OCI-LY7 (cell line): ENCODE measurements at places on chromosomes 6 and 20. TPM values are rescaled to one million over a fixed set of nuclear protein-coding genes. Genes with fewer than 3 reads are reported as not detected.

GRCh38 chr20:38766071-38766470 lies 17.8 kb downstream of the ACTR5 start:
- no peak for DNase-seq

GRCh38 chr6:156807795-156808194 lies 30.6 kb downstream of the ARID1B start:
- no peak for DNase-seq

MYBL2 gene
- total RNA-seq, result 450 and 472 TPM in 2 replicates

GRCh38 chr6:17165383-17165782 lies 63.5 kb downstream of the STMND1 start:
- DNase-seq, result no peak

IL17F gene
- not detected in 2 replicates for total RNA-seq

SAMD5 gene
- not detected in 2 replicates for total RNA-seq

DNA sequence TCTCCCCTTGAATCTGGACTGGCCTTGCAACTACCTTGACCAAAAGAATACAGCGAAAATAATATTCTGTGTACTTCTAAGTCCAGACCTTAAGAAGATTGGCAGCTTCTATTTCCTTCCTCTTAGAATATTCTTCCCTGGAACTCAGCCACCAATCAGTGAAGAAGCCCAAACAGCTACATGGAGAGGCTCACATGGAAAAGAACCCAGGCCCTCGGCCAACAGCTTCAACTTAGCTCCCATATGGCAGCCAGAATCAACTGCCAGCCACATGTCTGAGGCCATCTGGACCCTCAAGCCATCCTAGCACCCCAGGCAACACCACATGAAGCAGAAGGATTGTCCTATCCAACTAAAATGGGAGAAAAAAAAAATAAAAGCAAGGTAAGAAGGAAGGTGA lies 178.8 kb downstream of the IBTK start:
- no peak for DNase-seq

GRCh38 chr6:41489120-41489851 lies 56.9 kb upstream of the FOXP4 start:
- no peak for DNase-seq

DNA sequence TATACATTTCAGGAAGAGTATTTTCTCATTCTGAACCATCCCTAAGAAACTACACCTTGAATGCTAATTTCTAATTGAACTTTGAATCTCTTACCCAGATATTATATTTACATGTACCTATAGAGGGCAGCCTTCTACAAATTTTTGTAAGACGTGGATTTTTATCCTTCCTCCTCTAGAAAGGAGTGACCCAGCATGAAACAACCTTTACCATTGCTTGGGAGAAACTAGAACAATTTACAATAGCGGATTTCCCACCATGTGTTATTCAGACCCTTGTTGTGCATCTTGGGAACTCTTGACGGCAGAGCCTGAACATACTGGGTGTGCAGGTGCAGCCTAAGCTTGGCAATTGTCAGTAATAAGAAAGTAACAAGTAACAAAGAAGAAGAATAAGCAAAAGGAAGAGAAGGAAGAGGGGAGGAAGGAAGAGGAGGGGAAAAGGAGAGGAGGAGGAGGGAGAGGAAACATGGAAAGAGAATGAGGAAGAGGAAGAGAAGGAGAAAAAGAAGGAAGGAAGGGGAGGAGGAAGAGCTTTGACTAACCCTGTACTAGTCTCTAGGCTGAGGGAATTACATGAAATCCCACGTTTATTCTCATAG lies 10.8 kb upstream of the TAAR1 start:
- DNase-seq, result peak; percentile 80

TMEM181 gene
- 11.9 and 12.5 TPM in 2 replicates for total RNA-seq

GRCh38 chr6:25612666-25613065 lies 39.3 kb upstream of the SCGN start:
- DNase-seq, result no peak

LY6G5C gene
- 2.5 and 3.5 TPM in 2 replicates for total RNA-seq

GRCh38 chr6:119768201-119768600 lies 418.6 kb upstream of the MAN1A1 start:
- DNase-seq, result no peak

AGPAT1 gene
- total RNA-seq, result 28.1 and 30.1 TPM in 2 replicates

GRCh38 chr6:109013656-109014305 lies 80.9 kb downstream of the SESN1 start:
- DNase-seq, result no peak

- DNase-seq, result peak; percentile 78
These were observed 1.3 kb downstream of the MAPK14 start for GRCh38 chr6:36028877-36029324.

DNA sequence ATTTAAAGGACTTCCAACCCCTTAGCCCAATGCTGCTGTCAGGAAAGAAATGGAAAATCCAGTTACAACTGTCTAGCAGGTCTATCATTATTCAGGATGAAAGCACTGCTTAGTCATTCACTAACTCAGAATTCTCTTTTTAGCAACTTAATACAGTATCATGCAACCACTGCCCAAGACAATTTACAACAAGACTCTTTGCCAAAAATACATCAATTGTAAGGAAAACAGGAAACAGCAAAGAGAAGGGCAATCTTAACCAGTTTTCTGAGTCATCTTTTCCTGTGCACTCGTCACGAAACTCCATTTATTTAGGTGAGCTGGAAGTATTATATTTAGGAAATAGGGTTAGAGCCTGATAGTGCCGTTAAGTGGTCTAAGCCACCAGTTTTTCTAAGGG lies 1197.7 kb upstream of the CITED2 start:
- no peak for DNase-seq

GRCh38 chr6:128455959-128456358 lies 64.4 kb downstream of the PTPRK start:
- DNase-seq, result no peak

MEP1A gene
- not detected in 2 replicates for total RNA-seq

NOX3 gene
- not detected in 2 replicates for total RNA-seq

BTBD9 gene
- total RNA-seq, result 7.3 and 10.8 TPM in 2 replicates

DNA sequence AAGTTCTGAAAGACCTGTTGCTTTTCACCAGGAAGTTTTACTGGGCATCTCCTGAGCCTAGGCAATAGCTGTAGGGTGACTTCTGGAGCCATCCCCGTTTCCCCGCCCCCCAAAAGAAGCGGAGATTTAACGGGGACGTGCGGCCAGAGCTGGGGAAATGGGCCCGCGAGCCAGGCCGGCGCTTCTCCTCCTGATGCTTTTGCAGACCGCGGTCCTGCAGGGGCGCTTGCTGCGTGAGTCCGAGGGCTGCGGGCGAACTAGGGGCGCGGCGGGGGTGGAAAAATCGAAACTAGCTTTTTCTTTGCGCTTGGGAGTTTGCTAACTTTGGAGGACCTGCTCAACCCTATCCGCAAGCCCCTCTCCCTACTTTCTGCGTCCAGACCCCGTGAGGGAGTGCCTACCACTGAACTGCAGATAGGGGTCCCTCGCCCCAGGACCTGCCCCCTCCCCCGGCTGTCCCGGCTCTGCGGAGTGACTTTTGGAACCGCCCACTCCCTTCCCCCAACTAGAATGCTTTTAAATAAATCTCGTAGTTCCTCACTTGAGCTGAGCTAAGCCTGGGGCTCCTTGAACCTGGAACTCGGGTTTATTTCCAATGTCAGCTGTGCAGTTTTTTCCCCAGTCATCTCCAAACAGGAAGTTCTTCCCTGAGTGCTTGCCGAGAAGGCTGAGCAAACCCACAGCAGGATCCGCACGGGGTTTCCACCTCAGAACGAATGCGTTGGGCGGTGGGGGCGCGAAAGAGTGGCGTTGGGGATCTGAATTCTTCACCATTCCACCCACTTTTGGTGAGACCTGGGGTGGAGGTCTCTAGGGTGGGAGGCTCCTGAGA lies at the start of gene HFE:
TSS of gene HFE (plus strand) at position 146 of the 832 bp plus-strand sequence. CDS start at position 158, 12 bp downstream.
- DNase-seq, result peak; percentile 31

EFCAB8 gene
- total RNA-seq, result not detected in 2 replicates

- no peak for DNase-seq
These were observed 11.5 kb downstream of the LPIN3 start for GRCh38 chr20:41352106-41352505.

DNA sequence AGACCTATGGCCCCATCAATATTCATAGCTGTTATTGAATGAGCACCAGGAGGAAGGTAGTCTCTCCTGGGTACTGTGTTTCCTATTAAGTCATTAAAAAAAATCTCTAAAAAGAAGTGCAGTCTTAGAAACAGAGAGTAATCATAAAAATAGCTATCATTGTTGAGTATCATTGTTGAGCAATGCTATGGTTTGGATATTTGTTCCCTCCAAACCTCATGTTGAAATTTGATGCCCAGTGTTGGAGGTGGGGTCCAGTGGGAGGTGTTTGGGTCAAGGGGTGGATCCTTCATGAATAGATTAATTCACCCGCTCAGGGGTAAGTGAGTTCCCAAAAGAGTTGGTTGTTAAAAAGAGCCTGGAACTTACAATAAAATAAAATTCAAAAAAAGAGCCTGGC lies 88.1 kb upstream of the IYD start:
- no peak for DNase-seq

- DNase-seq, result no peak
These were observed 134.7 kb downstream of the AIG1 start for GRCh38 chr6:143195349-143195845.

DNA sequence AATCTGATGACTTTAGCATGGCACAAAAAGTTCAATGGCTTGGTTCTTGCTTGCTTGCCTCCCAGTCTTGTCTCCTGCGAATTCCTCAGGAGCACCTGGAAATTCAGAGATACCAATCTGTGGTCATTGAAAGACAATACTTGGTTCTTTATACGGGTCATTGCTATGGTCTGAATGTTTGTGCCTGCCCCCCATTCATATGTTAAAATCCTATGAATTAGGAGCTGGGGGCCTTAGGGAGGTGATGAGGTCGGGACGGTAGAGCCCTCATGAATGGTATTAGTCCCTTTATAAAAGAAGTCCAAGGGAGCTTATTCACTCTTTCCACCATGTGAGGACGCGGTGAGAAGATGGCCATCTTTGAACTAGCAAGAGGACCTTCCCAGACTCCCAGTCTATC lies 721.8 kb downstream of the UTRN start:
- DNase-seq, result no peak

TREM2 gene
- not detected in 2 replicates for total RNA-seq

- no peak for DNase-seq
These were observed 202.6 kb downstream of the TRDN start for GRCh38 chr6:123434186-123434585.

GRCh38 chr6:25485821-25486534 lies 166.0 kb upstream of the SCGN start:
- DNase-seq, result no peak

TUBB1 gene
- 0.11 and 0.13 TPM in 2 replicates for total RNA-seq

- DNase-seq, result no peak
These were observed 789.8 kb upstream of the MAP3K7 start for GRCh38 chr6:91376686-91377085.

DNA sequence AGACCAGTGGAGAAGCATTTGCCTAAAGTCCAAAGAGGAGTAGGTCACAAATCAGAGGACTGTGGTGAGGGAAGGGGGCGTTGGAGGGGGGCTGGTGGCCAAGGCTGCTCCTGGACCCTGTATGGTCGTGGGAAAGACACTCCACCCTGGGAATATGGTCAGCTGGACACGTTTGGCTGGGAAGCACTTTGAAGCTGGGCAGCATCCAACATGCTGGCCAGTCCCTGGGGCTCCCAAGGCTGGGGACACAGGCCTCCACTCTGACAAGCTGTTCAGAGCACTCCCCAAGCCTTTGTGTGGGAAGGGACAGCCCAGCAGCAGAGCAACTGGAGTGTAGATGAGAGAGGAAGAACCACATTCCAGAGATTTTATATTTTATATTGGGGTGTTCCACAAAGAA lies 203.2 kb downstream of the ANKRD60 start:
- no peak for DNase-seq

- DNase-seq, result peak; percentile 7
These were observed 52.8 kb upstream of the FILIP1 start for GRCh38 chr6:75546381-75546780.

GRCh38 chr6:27295301-27296079 lies 16.6 kb downstream of the POM121L2 start:
- DNase-seq, result no peak

DNA sequence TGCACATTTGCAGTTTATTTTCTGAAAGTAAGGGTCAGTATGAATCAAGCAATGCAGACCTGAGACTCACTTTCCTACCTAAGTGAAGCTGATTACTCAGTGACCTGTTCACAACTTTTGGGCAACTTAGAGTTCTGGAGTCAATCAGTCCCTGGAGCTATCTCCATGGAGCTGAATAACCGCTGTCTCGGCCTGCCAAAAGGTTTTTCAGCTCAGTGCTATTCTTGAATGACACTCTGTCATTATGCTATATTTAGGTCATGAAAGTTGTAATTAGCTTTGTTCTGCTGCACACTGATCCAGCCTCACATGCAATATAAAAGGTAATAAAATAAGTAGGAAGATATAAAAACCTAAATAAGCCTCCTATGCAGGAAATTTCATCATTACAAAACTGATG lies 356.0 kb downstream of the BMP2 start:
- no peak for DNase-seq

DNA sequence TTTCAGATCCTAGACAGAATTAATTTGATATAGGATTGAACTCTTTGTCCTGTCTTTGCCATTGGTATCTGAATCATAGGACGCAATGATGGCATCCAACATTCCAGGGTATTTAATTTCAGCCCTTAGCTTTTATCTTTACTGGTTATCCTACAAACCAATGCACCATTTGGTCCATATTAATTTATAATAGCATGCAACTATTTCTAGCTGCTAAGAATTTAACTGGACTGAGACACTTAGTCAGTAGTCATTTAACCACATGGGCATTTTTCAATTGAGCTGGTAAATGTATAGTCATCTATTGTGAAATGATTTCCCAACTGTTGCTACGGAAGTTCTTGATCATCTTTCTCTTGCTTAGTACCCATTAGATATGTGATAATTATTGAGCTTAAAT lies 141.1 kb downstream of the CD164 start:
- DNase-seq, result no peak

LINC00237 gene
- not detected in 2 replicates for total RNA-seq

ECT2L gene
- total RNA-seq, result not detected in 2 replicates

PAK5 gene
- total RNA-seq, result not detected in 2 replicates

DNA sequence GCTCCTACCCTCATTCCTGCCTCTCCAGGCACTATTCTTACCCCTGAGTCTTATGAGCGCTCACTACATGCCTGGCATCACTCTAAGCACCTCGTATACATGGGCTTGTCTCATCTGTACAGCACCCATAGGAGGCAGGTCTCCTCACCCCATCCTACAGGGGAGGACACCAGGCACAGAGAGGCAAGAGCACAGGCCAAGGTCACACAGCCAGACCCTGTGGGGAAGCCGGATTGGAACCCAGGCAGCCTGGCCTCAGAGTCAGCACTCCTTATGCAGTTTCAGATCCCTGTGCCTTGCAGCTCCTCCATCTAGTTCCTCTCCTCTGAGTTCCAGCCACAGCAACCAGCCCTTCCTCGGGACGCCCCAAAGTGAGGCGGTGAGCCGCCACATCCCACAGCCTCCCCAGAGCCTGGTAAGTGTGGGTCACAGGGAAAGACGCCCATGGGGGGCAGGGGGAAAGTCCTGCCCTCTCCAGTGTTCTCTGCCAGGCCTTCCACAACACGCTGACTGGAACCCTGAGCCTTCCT lies 103.3 kb downstream of the NFATC2 start:
- no peak for DNase-seq

SLC32A1 gene
- total RNA-seq, result not detected in 2 replicates
